RWPE2 (cell line): ENCODE measurements at places on chromosomes 5 and 9.

GRCh38 chr5:177496070-177496726 lies 1.2 kb downstream of the PDLIM7 start:
- H3K36me3 ChIP-seq: peaks cover 44% of the 10 kb centered on the region
- no peak for DNase-seq
- H3K4me1 ChIP-seq: peaks cover 26% of the 10 kb centered on the region
- no peaks in the 10 kb centered on the region for H3K27me3 ChIP-seq
- peak overlapping the region; percentile 96 for H3K27ac ChIP-seq

GRCh38 chr5:151598984-151599383 lies 7.9 kb upstream of the FAT2 start:
- no peaks in the 10 kb centered on the region for H3K27me3 ChIP-seq
- H3K4me1 ChIP-seq: peaks cover 32% of the 10 kb centered on the region
- peak; percentile 85 for DNase-seq
- no peak overlapping the region for H3K4me3 ChIP-seq
- H3K36me3 ChIP-seq: no peaks in the 10 kb centered on the region

GRCh38 chr9:126451316-126451885 lies 124.8 kb downstream of the MVB12B start:
- no peak overlapping the region for H3K4me3 ChIP-seq
- H3K27me3 ChIP-seq: no peaks in the 10 kb centered on the region
- no peak overlapping the region for H3K27ac ChIP-seq
- no peaks in the 10 kb centered on the region for H3K4me1 ChIP-seq
- H3K36me3 ChIP-seq: no peaks in the 10 kb centered on the region

DNA sequence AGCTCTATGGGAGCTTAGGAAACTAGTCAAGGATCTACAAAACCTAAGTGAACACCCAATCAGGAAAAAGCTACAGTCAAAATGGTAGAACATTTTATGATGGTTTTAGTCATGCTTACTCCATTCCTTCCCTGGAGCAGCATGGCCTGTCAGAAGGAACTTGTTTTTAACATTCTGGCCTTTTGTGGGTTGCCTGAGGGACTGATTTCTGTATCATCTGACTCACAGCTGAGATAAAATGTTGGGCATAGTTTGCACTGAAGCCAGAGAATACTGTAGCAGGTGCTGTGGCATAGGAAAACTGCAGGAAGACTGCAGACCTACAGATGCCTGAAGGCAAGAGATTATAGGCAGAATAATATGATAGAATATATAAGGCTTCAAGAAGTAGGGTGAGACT lies 719.6 kb upstream of the GRAMD2B start:
- no peak overlapping the region for H3K27ac ChIP-seq
- no peaks in the 10 kb centered on the region for H3K27me3 ChIP-seq
- no peak overlapping the region for H3K4me3 ChIP-seq
- no peak for DNase-seq
- H3K36me3 ChIP-seq: no peaks in the 10 kb centered on the region
- H3K4me1 ChIP-seq: peaks cover 2% of the 10 kb centered on the region

DNA sequence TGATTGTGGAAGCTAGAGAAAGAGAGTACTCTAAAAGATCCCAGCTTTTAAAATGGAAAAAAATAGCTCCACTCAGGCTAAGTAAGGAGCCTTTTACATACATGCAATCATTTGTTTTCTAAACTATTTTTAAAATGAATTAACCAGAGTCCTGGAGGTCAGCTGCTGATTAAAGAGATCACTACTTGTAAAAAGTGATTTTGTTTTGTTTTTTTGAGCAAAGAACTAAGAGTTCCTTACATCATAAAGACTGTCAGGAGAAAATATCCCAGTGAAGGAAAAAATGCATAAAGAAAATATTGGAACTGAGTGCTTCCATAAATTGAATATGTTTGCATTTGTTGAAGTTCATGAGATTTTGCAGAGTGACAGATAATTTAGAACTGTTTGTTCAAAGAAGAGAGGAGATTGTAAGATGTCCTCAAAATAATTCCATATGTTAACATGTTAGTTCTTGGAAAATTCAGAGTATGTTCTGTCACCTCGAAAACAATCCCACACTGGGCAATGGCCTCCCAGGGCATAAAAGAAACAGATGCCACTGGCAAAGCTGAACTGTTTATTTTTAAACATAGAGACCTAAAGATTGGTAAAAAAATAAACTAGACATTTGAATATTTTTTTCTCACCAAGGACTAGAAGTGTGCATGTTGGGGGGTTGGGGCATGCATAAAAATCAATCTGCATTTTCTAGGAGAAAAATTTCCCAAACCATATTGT lies 264.7 kb downstream of the NPR3 start:
- DNase-seq: no peak
- no peaks in the 10 kb centered on the region for H3K27me3 ChIP-seq
- no peak overlapping the region for H3K27ac ChIP-seq
- no peak overlapping the region for H3K4me3 ChIP-seq
- no peaks in the 10 kb centered on the region for H3K36me3 ChIP-seq

DNA sequence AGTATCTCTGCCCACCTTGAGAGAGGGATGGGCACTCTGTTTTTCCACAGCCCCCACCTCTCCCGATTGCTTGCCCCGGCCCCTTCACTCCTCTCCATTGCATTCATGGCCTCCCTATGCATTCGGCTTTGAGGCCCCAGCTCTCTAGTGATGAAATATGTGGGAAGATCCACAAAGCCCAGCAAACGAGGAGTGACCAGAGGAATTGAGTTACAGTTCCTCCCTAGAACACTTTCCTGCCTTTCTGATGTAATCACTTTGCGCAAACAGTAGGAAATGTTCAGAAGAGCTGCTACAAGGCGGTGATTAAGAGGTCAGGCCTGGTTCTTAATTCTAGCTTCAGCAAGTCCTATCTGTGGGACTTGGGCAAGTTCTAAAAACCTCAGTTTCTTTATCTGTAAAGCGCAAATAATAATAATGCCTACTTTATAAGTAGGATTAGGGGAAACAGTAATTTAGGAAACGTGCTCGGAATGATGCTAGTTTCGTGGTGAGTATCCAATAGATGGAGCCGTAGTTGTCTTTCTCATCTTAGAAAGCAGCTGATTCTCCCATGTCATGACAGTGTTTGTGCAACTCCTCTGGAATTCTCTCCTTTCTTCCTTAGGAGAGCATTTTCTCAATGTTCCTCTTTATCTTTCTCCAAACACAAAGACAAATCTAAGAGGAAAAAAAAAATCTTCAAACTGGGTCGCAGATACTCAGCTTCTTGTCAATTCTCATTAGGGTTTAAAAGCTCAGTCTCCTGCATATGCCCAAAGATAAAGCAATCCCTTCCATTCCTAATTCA lies 99.5 kb upstream of the MSX2 start:
- H3K4me3 ChIP-seq: no peak overlapping the region
- no peaks in the 10 kb centered on the region for H3K4me1 ChIP-seq
- no peaks in the 10 kb centered on the region for H3K36me3 ChIP-seq
- H3K27ac ChIP-seq: no peak overlapping the region
- no peaks in the 10 kb centered on the region for H3K27me3 ChIP-seq

DNA sequence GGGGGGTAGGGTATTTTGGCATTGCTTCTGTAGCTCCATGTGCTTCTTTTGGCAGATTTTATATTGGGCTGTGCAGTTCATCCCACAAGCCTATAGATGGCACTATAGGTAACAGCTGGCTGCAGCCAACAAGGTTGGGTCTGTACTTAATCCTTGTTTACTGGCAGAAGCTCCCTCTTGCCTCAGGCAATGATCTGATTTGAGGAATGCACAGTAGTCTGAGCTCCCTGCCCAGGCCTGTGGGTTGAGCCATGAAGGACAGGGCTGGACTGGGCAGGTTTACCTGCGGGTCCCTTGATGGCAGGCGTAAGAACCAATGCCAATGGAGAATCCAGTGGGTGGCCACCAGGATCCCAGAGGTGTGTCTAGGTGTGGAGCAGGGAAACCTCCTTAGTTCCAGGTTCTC lies 11.7 kb upstream of the OR1J2 start:
- H3K27ac ChIP-seq: no peak overlapping the region
- peaks cover 12% of the 10 kb centered on the region for H3K27me3 ChIP-seq
- no peak overlapping the region for H3K4me3 ChIP-seq
- no peaks in the 10 kb centered on the region for H3K36me3 ChIP-seq
- DNase-seq: no peak

DNA sequence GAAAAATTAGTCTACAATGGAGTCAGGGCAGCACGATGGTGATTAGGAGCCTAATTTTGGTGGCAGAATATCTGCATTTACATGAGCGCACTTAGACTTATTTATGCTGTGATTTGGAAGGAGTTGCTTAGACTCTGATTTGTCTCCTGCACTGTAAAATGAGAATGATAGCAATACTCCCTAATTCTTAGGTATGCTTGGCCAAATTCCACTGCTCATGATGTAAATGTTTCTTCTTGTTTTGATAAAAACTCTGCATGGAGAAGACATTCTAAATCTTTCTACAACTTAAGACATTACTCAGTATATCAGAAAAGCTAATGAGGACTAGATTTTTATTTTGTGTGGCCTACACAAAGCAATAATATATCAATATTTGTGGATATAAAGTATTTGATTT lies 205.4 kb downstream of the CDH18 start:
- DNase-seq: no peak
- H3K4me1 ChIP-seq: no peaks in the 10 kb centered on the region
- no peaks in the 10 kb centered on the region for H3K27me3 ChIP-seq
- H3K36me3 ChIP-seq: no peaks in the 10 kb centered on the region
- H3K27ac ChIP-seq: no peak overlapping the region

DNA sequence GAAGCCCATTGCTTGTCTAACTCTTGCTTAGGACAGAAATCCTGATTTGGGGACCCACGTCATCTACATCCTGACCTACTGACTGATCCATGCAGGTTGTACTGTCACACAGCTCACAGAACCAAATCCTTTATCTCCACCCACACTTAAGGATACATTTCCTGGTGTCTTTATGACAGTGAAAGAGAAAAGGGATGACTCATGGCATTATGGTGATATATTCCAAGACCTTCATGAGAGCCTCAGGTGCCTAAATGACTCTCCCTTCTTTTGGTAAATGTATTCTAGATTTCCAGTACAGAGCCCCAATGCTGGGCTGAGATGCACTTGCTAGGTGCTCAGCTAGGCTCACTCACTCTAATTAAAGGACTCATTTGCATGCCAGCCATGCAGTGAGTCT lies 26.0 kb upstream of the DMRT2 start:
- no peaks in the 10 kb centered on the region for H3K27me3 ChIP-seq
- no peaks in the 10 kb centered on the region for H3K36me3 ChIP-seq
- DNase-seq: no peak
- H3K4me3 ChIP-seq: no peak overlapping the region
- no peaks in the 10 kb centered on the region for H3K4me1 ChIP-seq
- no peak overlapping the region for H3K27ac ChIP-seq

GRCh38 chr5:133052317-133053175 lies 733 bp downstream of the HSPA4 start:
- peak; percentile 75 for DNase-seq
- H3K27me3 ChIP-seq: no peaks in the 10 kb centered on the region
- peaks cover 33% of the 10 kb centered on the region for H3K36me3 ChIP-seq
- H3K4me3 ChIP-seq: peak overlapping the region; percentile 73
- peaks cover 20% of the 10 kb centered on the region for H3K4me1 ChIP-seq

GRCh38 chr9:110650991-110651411 lies 17.6 kb upstream of the MUSK start:
- peaks cover 14% of the 10 kb centered on the region for H3K4me1 ChIP-seq
- no peak overlapping the region for H3K4me3 ChIP-seq
- no peaks in the 10 kb centered on the region for H3K36me3 ChIP-seq
- no peaks in the 10 kb centered on the region for H3K27me3 ChIP-seq
